ENCODE measurements at places on chromosomes 2 and 18.
A peak's percentile ranks its signal among the peaks of the same experiment; 100 is the strongest.

DNA sequence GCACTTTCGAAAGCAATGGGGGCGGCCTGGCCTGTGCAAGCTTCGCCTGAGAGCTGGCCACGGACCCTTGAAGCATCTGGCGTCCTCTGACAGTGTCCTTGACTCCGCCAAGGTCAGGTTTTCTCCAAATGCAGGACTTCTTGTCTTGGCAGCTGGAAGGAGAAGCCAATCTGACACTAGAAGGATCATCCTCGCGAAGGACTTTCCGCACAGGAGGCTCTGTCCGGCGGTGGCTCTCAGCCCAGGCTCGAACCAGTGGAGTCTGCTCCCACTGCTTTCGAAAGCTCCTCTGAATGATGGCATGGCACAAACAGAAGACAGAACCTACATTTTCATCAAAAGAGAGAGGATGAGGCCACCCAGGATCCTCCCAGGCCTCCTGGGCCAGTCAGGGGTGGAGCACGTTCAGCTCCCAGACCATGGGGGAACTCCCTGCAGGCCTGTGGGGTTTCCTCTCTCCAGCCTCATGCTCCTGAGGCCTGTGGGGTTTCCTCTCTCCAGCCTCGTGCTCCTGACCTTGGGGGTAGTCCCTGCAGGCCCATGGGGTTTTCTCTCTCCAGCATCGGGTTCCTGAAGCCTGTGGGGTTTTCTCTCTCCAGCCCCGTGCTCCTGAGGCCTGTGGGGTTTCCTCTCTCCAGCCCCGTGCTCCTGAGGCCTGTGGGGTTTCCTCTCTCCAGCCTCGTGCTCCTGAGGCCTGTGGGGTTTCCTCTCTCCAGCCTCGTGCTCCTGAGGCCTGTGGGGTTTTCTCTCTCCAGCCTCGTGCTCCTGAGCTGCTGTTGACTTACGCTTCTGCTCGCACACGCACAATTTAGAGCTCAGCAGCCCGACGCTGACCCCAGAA, 396.5 kb upstream of the SALL3 start:
- DNase-seq: no peak

DNA sequence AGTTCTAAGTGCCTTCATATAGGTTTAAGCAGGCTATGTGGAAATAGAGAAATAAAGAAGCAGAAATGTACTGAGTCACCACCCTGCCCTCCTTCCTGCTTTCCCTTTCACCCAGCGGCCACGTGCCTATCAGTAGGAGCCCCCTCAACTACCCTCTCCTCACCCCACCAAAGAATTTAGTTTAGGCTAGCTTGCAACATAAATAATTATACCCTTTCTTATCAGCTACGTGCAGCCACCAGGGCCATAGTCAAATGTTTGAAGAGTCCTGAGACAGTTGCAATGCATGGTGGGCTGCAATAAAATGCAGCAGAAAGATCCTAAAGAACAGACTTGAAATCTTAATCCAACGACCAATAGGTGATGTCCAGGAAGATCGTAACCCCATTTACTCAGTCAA, 101.2 kb downstream of the RTP5 start:
- DNase-seq: no peak

DNA sequence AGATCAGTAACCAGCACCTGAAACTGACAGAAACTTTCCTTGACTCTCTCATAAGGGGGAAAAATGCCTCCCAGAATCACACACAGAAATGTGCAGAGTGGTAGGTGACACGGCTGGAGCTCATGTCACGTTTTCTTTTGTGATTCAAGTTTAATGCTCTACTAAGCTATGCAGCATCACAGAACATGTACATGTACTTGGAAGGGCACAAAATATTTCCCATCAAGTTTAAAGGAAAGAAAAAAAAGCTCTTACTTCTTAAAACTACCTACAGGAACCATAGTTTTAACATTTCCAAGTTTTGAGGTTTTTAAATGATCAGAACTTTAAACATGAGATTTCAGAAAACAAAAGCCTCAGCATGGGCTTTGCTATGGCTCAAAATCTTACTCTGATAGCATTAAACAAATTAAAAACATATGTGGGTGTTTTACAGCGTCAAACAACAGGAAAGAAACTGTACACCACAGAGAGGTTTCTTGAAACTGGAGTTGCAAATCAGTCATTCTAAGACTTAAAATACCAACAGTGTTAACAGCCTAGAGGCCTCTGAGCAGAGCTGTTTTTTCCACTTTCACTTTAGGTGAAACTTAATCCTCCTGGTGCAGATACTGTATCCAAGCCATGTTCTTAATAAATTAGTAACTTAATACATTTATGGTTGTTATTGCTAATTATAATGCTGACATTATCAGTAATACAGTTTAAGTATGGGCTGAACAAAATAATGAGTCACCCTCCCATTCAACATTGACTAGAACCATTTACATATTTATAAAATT, 30.1 kb downstream of the MBP start:
- peak; percentile 40 for DNase-seq

- DNase-seq: no peak
Observed at GRCh38 chr2:85178980-85179411, 45.8 kb downstream of the TCF7L1 start.

- DNase-seq: peak; percentile 86
Observed at GRCh38 chr2:234496835-234497593, at the start of gene ARL4C. Gene ARL4C (minus strand): TSS chr2:234497081. CDS start chr2:234496586, 495 bp downstream.

- DNase-seq: no peak
Observed at GRCh38 chr2:160963957-160964356, 196.3 kb upstream of the TANK start.

GRCh38 chr2:224103651-224104050, 64.6 kb upstream of the SERPINE2 start:
- no peak for DNase-seq

- DNase-seq: no peak
Observed at GRCh38 chr2:145905371-145905770, 1385.5 kb upstream of the ZEB2 start.

Measured in B cell (primary cell).